ENCODE measurements at places on chromosomes 16 and 17.

- DNase-seq: peak; percentile 31
Measured at GRCh38 chr16:9836118-9836736, 346.0 kb downstream of the GRIN2A start.

- no peak for DNase-seq
Measured at GRCh38 chr17:18291718-18292540, 22.9 kb downstream of the TOP3A start.

GRCh38 chr16:74309789-74310781 is 13.5 kb downstream of the PSMD7 start:
- DNase-seq: peak; percentile 57

DNA sequence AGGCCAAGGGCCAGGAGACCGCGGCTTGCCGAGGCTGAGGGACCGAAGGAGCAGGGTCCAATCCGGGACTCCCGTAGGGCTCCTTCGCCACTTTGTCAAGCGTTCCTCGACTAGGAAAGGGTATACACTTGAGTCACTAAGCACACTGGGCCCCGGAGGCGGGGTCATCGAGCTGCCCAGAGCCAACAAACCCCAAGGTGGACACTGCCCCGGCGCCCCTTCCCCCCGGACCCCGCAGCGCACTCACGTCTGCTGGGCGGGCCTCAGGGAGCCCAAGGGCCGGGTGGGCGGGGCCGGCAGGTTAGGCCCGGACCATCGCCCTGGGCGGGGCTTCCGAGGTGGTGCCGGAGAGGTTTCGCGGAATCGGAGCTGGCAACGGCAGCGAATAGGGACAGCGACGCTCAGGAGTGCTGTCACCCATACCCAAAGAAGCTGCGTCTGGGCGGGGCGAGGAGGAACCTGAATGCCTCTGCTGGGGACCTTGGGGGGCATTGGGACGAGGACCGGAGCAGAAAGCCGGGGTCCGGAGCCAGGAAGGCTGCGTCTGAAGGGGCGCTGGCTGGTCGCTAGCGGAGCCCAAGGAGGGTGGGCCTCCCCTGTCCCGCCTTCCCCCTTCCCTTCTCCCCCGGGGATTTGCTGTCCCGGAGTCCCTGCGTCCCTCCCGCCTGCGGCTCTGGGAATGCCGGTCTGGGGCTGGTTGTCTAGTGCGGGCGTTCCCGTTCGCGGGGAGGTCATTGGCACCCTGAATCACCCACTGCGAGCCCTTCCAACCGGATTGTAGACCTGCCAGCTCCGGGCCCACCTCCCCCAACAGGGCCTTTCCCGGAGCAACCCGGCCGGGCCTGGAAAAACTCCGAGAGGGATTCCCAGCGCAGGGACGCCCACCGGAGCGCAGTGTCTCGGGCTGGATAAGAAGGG is 118.2 kb upstream of the SMURF2 start:
- no peak for DNase-seq

- DNase-seq: no peak
Measured at GRCh38 chr17:33389504-33390135, 96.5 kb upstream of the ASIC2 start.

DNA sequence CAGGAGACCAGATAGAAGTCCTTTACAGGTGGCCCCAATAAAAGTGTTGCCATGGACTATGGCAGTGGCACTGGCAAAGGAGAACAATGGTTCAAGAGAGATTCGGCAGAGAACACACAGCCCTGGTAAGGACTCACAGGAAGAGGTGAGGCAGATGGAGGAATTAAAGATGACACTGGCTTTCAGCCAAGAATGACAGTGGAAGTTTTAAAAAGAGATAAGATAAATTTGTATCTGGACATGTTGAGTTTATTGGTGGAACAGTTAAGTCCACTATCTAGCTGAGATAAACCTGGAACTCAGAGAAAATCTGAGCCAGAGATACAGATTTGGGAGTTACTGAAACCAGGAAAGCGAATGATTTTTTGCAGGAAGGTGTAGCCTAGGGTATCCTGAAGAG is 20.1 kb downstream of the CMC2 start:
- no peak for DNase-seq

Measured in retina (tissue), 1 donor.